ENCODE measurements at places on chromosomes 6 and 20.

DNA sequence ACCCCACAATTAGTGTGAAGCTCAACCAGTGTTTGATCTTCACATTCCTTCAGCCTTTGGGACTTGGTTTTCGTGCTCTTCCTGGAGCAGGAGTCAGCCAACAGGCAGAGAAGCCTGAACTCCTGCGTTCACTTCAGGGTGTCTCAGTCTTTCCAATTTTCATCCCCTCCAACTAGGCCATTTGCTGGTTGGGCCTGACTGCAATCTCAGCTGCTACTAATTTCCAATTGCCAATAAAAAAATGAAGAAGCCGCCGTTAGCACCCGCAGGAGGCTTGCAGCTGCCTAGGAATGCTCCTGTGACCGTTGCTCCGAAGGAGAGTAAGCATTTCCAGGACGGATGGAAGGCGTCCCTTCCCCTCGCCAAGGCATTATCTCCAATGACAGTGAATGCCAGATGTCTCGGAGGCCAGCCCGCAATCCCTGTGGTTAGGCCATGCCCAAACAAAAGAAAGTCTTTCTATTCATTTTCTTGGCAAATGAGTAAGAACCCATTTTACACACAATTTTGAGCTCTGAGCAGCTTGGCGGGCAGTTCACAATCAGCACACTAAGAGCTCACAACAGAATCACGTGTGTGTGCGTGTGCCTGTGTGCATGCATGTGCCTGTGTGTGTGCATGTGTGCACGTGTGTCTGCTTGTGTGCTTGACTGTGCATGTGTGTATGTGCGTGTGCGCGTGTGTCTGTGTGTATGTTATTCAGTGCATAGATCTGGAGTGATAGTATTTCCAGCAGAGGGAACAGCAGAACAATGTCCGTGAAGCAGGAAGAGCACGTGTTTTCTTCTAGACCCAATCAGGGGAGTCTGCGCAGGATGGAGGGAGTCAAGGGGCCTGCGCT is 301.2 kb downstream of the SMOC2 start:
- DNase-seq: no peak

- DNase-seq: no peak
Measured at GRCh38 chr6:16548121-16548520, 213.1 kb downstream of the ATXN1 start.

- peak; percentile 27 for DNase-seq
Measured at GRCh38 chr20:37202267-37202943, 23.1 kb upstream of the MROH8 start.

GRCh38 chr20:37379967-37380828 is 34.3 kb downstream of the SRC start:
- DNase-seq: no peak

GRCh38 chr20:64242003-64242796 is 13.3 kb upstream of the PCMTD2 start:
- no peak for DNase-seq

GRCh38 chr6:13049666-13050254 is 278.6 kb downstream of the TBC1D7 start:
- no peak for DNase-seq

DNA sequence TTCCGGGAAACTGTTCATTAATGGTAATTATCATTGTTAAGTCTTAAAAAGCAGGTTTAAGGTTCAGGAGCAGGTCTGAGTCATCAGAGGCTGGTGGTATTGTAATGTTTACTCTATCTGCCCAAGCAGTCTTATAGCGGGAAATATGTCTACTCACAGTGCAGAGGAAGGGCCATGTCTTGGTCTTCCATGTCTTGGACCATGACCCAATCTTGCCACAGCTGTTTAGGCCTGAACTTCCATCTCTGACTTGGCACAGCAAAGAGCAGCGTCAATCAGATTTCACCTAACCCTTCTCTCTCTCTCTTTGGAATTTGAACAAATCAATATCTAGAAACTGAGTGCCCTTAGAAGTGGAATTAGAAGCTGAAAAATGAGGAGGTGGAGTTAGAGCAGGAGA is 25.8 kb downstream of the SLC2A12 start:
- DNase-seq: no peak

Measured in activated naive CD4-positive, alpha-beta T cell treated with Interleukin-2 at 50 U/mL for 16 hours (primary cell).